ENCODE measurements at places on chromosomes 12 and 14.

DNA sequence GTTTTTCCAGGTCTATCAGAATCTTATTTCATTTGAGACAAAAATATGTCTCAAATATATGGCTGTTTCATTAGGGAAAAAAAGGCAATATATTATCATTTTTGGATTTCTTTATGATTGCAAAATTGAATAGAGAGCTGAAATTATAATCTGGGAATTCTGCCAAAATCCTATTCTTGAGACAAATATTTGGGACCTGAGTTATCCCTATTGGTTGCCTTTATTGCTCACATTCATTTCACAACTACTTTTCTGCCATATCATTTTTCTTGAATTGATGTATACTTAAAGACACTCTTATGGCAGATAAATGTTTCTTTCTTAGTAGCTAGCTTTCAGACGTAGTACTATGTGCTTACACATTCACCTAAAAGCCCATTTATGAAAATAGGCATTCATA lies 241.6 kb upstream of the NOVA1 start:
- DNase-seq = no peak

GRCh38 chr12:68636268-68636667 lies 25.6 kb downstream of the RAP1B start:
- no peak for DNase-seq

DNA sequence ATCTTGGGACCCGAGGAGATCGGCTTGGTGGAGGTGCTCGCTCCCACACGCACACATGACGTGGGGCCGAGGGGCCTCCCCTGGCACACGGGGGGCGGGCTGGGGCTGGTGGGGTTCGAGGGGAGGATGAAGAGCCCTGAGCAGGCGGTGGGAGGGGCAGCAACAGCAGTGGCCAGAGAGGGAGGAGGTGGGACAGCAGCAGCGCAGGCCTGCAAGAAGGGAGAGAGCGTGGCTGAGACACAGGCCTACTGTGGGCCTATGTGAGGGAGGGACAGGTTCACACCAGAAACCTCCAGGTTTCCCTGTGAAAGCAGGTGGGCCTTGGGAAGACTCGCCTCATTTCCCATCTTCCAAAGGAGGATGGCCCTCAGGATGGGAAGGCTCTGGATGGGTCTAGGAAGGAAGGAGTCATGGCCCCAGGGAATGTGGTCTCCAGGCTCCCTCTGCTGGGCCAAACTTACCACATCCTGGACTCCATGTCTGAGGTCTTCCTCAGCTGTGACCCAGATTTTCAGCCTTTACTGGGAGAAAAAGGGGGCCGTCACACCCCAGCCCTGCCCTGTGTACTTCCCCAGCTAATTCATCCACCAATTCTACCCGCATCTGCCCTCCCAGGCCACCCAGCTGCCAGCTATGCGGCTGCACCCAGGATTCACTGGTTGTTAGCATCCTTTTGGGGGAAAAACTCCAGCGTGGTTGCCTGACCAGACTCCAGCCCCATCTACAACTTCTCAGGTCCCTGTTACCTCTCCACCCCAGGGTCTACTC lies 2.8 kb downstream of the PIANP start:
- DNase-seq = no peak

DNA sequence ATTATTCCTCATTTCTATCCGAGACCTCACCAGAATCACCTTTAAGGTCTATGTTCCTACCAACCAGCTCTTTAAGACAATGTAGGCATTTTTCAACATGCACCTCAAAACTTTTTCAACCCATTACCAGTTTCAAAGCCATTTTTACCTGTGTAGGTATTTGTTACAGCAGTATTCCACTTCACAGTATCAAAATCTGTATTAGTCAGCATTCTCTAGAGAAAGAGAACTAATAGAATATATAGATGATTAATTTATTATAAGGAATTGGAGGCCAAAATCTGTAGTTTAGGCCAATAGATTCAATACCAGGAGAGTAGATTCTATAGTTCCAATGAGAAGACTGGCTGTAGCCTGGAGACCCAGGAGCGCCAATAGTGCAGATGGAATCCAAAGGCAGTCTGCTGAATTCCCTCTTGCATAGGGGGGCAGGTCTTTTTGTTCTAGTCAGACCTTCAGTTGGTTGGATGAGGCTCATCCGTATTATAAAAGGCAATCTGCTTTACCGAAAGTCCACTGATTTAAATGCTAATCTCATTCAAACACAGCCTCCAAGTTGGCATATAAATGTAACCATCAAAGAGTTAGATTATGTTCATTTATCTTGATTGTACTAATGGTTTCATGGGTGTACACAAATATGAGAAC lies 151.6 kb upstream of the SYT1 start:
- no peak for DNase-seq

DNA sequence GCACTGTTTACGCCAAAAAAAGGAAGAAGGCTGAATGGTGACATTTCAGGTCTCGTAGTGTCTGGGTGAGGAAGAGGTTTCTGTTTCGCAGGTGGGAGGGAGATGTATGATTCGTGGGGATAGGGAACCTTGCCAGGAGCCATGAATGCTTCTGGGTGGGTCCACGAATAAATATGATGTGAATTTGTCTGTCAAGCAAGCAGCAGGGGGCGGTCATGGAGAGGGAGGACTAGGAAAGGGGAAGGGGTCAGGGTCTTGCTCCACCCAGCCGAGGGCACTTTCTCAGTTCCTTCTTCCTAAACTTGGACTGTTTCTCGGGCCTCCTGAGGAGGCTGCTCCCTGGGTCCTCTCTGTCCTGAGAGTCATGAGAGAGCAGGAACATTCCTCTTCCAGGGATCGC lies 72.5 kb downstream of the LGMN start:
- DNase-seq = no peak

DNA sequence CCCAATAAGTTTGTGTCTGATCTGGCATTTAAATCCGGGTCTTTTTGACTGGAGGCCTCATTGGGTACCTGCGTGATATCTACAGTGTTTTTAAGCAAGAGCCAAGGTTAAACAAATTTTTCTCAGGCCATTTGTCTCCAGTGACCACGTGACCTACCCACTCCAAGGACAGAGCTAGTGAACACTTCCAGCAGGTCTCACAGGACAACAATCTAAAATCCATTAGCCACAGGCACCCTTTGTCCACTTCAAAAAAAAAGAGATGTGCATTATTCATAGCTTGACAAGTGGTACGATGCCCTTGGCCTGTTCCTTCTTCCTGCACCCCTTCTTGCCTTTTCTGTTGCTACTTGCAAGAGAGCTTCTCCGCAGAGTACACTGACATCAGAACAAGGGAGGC lies 109.6 kb upstream of the GSC start:
- no peak for DNase-seq

DNA sequence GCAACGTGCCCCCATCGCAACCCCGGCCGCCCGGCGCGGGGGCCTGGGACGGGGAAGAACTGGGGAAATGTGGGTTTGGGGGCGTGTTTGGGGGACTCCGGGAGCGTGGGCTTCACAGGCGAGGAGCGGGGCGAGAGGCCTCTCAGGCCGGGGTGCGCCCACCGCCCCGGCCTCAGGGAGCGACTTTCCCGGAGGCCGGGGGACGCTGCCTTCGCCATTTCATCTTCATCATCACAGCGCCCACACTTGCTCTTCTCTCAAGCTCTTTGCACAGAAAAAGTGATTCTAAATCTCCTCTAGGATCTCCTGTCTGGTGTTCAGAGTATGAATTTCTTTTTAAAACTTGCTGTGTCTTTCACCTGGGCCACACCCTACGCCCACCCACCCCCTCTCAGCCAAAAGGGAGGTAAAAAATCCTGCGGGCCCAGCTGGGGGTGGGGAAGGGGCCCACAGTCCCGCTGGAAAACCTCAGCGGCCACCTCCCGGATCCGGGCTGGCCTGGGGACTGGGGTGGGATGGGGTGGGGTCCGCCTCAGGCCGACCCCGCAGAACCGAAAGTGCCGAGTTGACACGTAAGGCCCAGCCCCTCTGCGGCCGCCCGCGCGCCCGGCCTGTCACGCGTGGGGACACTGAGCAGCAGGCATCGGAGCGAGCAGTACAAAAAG lies 7.4 kb downstream of the CDKN1B start:
- no peak for DNase-seq

DNA sequence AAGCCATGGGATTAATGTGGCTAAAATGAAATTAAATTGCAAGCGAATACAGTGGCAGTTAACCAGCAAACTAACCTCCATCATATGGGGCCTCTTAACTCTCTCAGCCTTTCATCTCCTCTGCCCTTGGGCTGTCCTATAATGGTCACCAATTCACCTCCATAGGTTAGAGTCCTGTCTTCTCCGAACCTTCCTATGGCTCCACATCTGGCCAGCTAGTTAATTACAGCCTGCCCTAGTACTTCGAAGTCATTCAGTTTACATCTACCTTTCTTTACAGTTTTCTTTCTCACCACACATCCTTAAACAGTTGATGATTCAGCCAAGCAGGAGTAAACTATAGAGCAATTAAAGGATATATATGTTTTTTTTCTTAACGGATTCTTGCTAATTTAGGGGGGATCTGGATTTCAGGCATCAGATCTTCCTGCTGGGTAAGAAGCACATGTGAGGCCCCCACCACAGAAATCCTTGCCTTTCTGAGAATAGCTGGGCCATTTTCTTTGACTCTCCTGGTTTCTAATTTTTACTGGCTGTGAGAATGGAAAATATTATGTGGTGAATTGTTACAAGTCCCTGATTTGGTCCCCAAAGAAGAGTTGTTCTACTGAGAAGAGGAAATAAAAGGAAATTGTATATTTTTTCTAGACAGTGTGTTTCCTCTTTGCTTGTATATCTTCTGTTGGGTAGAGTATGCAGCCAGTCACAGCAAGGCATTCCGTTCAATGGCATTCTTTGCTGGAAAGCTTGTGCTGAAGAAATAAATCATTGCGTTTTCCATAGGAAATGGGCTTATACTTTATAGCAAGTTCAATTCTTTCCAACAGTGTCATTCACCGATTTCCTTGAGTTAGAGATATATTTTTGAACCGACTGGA lies 16.7 kb downstream of the HMGA2 start:
- DNase-seq = no peak

- DNase-seq = no peak
These were observed 186.6 kb upstream of the EEA1 start for GRCh38 chr12:93115646-93116045.

DNA sequence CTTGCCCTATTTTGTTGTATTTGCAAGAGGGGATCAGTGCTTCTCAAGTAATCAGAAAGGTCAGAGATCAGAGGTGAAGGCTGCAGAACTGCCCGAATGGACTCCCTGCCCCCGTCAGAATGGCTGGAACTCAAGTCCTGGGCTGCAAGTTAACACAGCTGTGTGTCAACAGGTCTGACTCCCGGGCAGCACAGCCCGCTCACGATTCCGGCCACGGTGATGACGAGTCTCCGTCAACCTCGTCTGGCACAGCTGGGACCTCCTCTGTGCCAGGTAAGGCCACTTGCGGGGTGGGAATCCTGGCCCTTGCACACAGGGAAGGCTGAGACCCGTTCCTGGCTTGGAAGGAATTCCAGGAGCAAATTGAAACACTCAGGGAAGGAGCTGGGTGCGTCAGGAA lies 13.4 kb downstream of the DCAF4 start:
- DNase-seq = no peak

DNA sequence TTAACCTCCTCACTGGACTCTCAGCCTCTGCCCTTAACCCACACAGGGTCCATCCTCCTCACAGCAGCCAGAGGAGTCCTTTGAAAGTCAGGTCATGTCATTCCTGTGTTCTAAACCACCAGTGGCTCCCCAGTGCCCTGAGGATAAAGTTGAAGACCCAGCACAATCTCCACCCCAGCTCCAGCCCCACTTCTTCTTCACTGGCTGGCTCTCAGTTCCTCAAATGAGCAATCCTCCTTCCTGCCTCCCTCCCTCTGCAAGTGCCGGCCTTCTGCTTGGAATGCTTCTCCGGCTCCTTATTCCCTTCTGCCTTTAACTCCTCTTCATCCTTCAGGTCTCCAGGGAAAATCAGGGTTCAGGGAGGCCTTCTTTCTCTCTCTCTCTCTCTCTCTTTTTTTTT lies 32.0 kb upstream of the SPPL3 start:
- no peak for DNase-seq

DNA sequence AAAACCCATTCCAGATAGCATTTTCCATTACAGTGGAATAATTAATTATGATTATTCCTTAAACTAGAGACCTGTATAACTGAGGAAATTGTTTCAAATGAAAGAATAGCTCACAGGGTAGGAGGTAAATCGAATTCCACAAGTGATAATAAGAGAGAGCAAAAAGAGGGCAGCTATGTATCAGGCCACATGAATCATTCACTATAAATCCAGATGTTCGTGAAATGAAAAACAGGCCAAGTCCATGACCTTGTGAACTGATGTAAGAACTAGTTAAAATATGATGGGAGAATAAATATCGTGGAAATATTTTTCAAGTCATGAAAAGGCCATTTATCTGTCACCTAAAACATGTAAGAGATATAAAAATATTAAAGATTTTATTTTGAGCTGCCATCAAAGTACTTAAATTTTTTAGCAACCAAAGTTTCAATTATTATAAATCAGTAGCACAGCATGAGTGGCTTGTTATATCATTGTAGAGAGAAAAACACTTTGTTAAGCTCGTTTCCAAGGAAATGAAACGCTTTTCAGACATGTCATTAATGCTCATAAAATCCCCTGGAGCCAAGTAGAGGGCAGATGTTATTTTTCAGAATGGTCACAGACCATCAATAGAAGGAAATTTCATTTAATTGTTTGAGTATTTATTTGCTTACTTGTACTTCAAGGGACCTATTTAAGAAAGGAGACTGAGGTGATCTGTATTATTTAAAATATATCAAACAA lies 120.6 kb upstream of the CDKN3 start:
- DNase-seq = no peak
